ENCODE measurements at places on chromosomes 6 and 20.
A peak's percentile ranks its signal among the peaks of the same experiment; 100 is the strongest.

- DNase-seq, result no peak
Measured at GRCh38 chr20:55596431-55596830, 408.9 kb downstream of the CBLN4 start.

GRCh38 chr6:157019733-157020132, 242.6 kb downstream of the ARID1B start:
- no peak for DNase-seq

DNA sequence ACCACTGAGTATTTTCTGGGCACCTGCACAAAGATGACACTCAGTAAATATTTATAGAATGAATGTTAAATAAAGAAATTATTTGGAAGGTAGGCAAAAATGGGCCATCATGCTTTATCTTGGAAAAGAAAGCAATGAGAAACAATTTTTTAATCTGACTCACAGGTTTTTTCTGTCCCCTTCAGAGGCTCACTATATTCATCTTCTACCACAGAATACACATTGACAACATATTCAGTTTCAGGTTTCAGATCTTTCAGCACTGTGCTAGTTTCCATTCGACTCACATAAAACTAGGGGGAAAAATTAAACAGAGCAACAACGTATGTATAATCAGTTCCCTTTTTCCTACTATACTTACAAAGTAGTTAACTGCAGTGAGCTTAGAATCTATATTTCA, 58.3 kb downstream of the COL12A1 start:
- no peak for DNase-seq

GRCh38 chr6:79808921-79809320, 138.4 kb downstream of the ELOVL4 start:
- no peak for DNase-seq

DNA sequence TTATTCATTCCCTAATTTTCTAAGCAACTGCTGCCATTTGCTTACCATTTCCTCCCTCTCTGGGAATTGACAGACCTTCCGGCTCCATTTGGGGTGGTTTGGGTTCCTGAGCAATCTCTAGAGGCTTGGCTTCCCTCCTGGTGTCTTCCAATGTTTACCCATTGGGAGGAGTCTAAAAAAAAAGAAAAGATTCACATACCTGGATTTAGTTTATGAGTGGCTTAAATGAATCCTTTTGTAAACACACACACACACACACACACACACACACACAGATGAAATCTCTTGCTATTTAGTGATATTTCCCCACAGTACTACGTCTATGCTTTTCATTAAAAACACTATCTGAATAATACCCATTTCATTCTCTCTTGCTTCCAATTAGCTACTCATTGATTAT, 48.3 kb upstream of the TRAF3IP2 start:
- DNase-seq, result no peak

DNA sequence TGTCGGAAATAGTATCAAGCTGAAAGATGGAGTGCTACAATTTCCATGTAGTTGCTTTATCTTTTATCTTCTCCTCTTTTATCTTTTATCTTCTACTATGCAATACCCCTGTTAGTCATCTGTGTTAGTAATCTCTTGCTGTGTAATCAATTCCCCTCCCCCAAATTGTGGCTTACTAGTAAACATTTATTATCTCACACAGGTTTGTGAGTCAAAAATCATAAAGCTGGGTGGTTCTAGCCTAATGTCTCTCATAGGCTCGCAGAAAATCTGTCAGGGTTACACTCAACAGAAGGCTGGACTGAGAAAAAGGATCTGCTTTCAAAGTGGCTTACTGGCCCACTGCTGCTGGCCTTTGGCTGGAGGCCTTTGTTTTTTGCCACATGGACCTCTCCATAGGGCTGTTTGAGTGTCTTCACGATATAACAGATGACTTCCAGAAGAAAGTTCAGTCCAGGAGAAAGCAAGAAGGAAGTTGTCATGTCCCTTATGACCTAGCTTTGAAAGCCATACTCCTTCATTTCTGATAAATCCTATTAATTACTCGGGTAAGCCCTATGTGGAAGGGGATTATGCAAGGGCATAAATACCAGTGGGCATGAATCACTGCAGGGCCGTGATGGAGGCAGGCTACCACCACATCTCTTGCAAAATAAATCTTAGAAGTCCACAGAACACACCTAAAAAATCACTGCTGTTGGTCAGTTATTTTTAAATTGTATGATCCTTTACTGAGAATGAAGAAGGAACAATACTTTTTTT, 24.5 kb upstream of the PTCHD4 start:
- DNase-seq, result no peak

- DNase-seq, result no peak
Measured at GRCh38 chr6:75524322-75524972, 30.8 kb upstream of the FILIP1 start.

DNA sequence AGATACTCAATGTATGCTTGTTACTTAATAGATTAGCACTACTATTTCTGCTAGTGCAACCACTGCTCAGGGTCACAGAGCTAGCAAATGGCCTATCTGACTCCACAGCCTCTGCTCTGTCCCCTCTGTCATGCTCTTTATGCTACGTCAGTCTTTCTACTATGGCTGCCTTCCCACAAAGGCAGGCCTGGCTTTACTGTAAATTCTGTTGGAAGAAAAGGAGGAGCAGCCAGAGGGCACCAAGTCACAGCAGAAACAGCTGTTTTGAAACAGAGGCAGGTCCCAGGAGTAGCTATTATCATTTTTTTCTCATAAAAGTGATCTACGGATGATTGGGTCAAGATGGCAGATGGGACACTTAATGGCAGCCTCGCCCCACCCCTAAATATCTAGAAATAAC, 10.0 kb upstream of the ELMO2 start:
- DNase-seq, result no peak

GRCh38 chr6:45590226-45590625, 212.5 kb upstream of the SUPT3H start:
- DNase-seq, result no peak

- DNase-seq, result peak; percentile 13
Measured at GRCh38 chr6:25660512-25660911, 8.5 kb downstream of the SCGN start.

DNA sequence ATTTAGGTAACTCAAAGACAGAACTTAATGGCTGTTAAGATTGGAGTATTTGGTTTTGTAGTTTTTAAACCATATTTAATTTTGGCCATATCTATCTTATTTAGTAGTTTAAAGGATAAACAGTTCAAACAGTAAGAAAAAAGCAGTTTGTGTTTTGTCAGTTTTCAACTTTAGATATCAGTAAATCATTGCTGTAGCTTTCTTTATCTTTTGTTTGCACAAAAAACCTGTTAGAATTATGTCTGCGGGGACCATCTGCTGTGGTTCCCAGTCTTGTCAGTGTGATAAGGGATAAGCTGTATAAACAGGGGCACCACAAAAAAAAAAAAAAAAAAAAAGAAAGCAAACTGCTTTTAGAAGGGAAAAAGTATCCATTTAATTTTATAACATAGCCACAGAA, 40.9 kb downstream of the CDKAL1 start:
- no peak for DNase-seq

DNA sequence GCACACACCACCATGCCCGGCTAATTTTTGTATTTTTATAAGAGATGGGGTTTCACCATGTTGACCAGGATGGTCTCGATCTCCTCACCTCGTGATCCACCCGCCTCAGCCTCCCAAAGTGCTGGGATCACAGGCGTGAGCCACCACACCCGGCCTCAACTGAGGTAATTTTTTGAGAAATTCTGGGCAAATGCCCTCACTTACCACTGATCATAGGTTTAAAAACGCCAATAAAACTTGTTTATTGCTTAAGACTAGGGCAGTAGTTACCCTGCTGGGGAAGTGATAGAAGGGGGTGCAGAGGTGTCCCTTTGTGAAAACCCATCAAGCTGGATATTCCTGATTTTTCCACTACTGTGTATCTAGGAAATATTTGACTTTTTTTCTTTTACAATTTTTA, 196.3 kb downstream of the BCAS1 start:
- no peak for DNase-seq

DNA sequence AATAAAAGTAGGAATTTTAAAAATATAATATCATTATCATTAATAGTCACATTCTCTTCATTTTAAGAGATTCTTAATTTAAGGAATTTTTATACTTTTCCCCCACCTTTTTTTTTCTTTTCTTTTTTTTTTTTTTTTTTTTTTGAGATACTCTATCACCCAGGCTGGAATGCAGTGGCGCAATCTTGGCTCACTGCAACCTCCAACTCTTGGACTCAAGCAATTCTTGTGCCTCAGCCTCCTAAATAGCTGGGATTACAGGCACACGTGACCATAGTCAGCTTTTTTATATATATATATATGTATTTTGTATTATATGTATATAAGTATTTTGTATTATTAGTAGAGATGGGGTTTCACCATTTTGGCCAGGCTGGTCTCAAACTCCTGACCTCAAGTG, 457.7 kb downstream of the CDKAL1 start:
- no peak for DNase-seq

DNA sequence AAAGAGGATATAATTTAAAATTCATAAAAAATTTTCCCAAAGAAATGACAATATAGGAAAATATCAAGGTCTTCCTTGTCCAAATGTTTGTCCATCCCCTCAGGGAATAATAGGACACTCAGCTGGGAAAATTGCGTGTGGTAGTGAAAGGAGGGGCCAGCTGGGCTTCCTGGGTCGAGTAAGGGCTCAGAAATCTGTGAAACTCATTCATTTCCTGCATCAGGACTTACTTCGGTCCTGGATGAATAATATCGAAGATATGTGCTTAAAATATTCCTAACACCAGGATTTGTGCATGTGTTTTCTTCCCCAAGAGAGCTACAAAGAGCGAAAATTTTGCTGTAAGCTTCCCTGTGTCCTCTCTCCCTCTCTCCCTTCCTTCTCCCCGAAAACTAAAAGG, 118.2 kb upstream of the GJE1 start:
- no peak for DNase-seq

- DNase-seq, result no peak
Measured at GRCh38 chr20:57259121-57259937, 7.1 kb downstream of the BMP7 start.

DNA sequence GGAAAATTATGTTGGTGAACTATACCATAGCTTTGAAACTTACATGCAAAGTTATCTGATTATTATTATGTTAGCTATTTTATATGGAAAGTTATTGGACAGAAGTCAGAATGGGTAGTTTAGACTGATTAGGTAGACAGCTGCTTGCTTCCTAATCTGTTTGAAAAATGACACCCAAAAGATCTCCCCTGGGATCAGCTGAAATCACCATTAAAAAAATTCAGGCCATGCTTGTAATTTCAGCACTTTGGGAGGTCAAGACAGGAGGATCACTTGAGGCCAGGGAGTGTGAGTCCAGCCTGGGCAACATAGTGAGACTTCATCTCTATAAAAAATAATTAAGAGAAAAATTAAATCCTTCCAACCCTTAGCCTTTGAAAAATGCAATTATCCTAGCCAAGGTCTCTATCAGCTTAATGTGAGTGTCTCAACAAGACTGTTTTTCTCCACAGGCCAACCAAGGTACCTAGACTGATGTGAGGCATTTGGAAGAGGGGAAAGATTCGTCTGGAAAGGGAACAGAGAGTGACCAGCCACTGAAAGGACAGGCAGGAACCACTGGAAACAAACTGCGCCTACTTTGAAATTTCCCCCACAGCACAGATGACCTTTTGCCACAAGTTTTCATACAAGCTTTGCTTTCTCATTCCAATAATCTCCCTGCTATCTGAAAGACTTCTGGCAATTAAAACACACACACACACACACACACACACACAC, 232.3 kb downstream of the GMPR start:
- no peak for DNase-seq

DNA sequence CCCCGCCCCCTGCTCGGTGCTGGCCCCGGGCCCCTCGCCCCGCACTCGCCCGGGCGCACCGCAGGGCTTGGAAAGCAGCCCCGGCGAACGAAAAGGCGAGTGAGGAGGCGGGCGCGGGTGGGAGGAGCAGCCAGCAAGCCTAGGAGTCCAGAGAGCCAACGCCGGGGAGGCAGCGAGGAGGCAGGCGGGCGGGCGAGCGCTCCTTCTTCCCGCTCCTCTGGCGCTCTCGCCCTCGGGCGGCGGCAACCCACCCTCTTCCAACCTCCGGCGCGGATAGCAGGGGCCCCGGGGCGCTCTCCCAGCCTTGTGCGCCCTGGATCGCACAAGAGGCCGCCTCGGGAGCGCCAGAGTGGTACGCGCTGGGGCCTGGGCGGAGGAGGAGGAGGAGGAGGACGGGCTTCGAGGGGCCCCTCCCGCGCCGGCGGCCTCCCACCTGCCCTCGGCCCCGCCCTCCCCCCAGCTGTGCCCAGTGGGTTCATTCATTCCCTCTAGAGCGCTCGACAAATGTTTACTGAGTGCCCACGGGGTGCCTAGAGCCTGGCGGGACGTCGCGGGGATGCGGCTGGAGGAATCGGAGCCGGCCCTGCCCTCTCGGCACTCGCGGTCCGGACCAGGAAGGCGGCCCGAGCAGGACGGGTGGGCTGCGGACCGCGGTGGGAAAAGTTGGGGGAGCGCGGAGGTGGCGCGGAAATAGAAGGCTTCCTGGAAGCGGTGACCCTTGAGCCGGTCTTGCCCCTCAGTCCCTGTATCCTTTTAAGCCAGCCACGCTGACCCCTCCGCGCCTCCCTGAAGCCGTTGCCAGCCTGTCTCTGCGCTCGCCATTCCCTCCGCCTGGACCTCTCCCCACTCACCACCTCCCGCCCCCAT, at the start of gene BMP7:
BMP7 (minus strand) TSS at position 351 of the 867 bp plus-strand sequence. CDS start 519 bp downstream, outside the sequence.
- DNase-seq, result no peak

DNA sequence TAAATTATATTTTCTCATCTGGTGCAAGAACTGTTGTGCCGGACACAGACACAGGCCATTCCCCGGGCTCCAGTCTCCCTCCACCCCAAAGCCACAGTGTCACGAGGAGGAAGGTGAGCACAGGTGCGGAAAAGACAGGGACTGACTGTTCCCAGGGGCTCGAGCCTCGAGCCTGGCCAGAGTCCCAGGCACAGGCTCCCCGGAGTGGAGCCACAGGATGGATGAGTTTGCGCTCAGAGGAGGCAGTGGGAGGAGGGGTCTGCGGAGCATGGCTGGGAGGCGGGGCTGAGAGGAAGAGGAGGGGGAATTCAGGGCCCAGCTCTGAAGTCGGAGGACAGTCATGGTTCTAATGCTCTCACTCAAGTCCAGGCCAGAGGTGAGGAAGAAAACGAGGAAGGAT, 284.8 kb downstream of the SMOC2 start:
- no peak for DNase-seq

DNA sequence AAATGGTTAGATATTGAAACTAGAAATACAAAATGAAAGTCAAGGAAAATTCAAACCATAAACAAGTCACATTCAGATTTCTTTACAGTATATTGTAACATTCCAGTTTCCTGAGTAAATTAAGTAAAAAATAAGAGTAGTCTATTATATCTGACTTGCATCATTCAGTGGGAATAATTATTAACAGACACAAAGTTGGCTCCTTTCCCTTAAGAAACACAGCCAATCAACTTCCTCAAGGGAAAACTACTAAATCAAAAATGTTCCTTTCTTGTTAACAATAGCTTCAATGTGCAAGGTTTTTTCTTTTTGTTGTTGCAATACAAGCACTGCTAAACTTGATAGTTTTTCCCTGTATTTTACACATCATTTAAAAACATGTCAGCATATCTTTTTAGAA, 33.2 kb downstream of the DNAAF9 start:
- DNase-seq, result no peak

DNA sequence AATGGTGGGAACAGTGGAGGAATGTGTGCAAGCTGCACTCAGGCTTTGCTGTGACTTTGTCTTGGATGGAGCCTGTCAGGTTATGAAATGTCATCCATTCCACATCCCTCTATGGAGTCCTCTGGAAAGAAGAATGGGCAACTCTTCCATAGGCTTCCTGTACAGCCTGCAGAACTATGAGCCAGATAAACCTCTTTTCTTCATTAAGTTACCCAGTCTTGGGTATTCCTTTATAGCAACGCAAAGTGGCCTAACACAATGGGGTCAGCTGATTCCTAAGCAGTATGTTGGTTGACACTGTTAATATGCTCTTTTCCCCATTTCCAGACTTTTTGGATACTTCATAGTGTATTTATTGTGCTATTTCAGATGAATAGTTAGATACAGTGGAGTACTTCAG, 75.8 kb upstream of the IYD start:
- no peak for DNase-seq
